ENCODE measurements at places on chromosomes 11 and 22.

- no peak for DNase-seq
Observed at GRCh38 chr11:72234514-72234830, 9.5 kb downstream of the PHOX2A start.

- DNase-seq = no peak
Observed at GRCh38 chr11:9150926-9151325, 59.5 kb upstream of the SCUBE2 start.

DNA sequence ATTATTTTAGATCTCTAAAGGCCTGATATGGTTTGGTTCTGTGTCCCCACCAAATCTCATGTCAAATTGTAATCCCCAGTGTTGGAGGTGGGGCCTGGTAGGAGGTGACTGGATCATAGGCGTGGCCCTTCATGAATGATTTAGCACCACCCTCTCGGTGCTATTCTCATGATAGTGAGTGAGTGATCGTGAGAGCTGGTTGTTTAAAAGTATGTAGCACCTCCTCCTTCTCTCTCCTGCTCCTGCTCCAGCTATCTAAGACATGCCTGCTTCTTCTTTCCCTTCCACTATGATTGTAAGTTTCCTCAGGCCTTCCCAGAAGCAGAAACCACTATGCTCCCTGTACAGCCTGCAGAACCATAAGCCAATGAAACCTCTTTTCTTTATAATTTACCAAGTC, 114.1 kb downstream of the SERGEF start:
- DNase-seq = no peak

DNA sequence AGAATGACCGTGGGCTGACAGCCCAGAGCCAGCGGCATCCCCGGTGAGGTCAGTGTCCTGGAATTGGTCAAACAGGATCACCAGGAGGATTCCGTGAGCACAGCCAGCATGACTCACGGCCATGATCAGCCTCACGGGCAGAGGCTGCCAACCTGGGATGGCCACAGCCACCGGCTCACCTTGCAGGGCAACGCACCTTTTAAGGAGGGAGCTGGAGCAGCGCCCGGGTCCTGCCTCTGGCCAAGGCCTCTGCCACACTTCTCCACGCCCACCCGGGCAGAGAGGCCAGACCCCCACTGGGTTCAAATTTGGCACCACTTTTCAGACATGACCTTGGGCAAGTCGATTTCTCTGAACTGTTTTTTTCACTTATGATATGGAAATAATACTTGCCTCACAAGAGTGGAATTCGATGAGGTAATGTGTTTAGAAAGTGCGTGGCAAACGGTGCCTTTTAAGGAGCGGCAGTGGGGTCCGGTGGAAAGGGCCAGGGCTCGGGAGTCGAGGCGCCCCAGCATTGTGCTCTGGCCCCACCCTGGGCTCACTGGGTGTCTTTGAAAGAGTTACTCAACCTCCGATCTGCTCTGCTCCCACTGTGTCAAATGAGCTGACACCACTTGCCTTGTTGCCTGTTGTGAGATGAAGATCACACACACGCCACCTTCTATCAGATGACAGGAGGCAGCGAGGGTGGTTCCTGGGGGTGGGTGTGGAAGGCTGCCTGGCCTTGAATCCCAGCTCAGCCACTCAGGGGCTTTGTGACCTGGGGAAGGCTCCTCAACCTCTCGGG, 16.0 kb downstream of the TXN2 start:
- DNase-seq = no peak

GRCh38 chr11:97883086-97883485, 1137.7 kb upstream of the CNTN5 start:
- DNase-seq = no peak

GRCh38 chr11:66607126-66607834, 9.2 kb upstream of the RBM14 start:
- DNase-seq = no peak

DNA sequence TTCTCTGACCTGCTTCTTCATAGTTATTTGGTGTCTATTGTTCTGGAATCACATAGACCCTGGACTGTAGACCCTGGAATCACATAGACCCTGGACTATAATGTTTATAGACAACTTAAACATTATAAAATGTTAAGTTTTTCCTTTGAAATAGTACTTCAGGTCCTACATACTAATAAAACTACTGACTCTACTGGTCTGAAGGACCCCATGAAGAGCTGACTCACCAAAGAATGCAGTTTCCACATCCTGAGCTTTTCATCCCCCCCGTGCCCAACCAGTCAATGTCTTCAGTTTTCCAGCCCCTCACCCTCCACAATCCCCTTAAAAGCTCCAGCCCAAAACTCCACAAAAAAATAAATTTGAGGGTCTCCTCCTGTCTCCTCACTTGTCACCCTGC, 6.6 kb upstream of the PLEKHA7 start:
- no peak for DNase-seq

DNA sequence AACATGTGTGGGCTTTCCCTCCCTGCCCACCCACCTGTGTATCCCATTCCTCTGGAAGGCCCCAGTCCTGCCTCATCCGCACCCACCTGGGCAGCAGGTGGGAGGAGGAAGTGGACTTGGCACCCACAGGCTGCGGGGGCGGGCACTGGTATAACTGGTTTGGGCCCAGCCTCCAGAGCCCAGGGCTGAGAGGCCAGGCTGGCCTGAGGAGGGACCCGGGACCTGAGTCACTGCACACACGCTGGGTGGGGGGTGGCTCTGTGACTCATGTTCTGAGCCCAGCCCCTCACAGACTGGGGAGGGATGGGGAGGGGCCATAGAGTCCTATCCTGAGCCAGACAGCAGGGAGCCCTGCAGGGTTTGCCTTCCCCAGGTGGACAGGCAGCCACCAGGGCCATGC, 16.7 kb downstream of the PHLDA2 start:
- no peak for DNase-seq

DNA sequence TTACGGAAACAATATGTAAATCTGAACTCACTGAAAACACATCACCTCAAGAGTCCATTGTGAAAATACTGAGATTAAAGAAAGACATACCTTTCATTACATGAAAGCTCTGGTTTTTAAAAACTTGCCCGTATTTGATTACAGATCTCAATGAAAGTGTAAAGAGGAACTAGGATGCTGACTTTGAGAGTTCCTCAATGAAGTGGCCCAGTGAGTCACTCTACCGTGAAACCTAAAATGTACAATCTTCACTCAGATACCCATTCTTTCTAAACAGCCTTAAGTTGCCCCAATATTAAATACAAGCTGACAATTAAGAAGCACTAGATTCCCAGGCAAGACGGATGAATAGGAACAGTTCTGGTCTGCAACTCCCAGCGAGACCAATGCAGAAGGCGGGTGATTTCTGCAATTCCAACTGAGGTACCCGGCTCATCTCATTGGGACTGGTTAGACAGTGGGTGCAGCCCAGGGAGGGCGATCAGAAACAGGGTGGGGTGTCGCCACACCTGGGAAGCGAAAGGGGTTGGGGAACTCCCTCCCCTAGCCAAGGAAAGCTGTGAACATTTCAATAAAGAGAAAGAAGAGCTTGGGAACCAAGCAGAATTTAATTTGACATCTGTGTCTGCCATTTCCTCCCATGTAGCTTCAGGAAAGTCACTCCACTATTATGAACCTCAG, 33.8 kb upstream of the OR9G4 start:
- DNase-seq = no peak

- no peak for DNase-seq
Observed at GRCh38 chr11:127943152-127943551, 644.2 kb downstream of the ETS1 start.
